ENCODE measurements at places on chromosomes 1 and 21.

GRCh38 chr21:45424854-45425795 is 20.2 kb downstream of the COL18A1 start:
- no peak for DNase-seq

- DNase-seq: no peak
Measured at GRCh38 chr1:32954168-32954567, 10.4 kb downstream of the RNF19B start.

DNA sequence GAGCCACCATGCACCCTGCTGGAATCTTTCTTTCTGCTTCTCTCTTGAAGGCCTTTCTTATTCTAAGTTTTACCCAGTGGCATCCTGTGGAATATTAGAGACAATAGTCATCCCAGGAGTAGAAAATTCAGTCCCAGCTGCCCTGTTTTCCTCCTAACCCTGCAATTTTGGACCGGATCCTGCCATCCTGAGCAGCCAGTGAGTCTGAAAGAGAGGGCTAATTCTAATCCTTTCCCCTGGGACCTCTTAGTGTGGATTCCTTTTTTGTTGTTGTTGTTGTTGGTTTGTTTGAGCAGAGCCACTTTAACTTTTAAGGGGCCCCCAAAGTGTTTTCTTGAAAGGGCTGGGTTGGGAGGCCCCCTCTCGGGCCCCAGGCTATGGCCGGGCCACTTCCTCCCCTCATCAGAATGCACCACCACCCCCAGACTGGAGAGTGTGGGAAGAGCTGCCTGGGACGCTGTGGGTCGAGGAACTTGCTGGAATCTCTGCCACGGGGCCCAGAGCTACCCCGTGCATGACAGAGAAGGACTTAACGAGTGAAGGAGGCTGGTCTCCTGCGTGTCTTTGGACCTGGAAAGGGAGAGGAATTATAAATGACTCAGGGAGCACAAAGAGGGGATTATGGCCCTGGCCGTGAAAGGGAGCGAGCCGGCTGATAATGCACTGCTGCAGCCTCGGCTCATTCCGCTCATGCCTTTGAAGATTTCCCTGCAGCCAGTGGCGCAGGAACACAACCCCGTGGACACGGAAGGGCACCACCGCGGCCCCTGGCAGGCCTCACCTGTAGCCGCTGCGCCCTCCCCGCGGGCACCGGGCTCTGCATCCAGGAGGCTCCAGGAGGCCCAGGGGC is 81.0 kb upstream of the AKT3 start:
- no peak for DNase-seq

DNA sequence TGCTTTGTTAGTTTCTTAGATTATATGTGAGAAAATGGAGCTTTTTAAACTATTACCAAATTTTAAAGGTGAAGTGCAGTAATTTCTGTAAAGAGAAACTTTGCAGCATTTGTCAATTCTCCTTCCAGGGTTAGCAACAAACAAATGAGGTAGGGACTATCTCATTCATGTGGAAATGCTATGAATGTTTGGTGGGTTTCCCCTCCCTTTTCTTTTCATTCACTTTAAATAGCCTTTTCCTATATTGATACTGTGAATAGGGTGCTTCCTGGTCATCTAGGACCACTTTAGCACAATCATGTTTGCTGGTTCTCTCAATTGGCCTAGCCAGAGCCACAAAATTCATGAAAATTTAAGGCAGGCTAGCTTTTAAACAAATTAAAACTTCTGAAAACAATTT is 20.6 kb downstream of the ZBTB37 start:
- DNase-seq: no peak

DNA sequence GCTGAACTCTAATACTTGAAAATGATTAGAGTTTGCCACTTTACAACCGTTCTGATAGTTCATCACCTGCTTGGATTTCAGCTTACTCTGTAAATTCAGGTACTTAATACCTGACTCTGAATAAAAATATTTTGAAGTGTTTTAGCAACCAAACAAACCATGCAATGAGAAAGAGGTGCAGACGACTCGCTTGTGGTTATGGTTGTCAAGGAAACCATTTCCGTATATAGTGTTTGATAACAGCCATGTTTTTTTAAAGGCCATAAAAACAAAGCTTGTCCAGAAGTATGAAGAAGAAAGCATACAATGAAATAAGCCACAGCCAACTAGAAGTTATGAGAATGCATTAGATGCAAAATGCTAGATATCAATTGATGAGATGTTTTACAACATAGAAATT is 167.2 kb upstream of the HMCN1 start:
- DNase-seq: peak; percentile 81

DNA sequence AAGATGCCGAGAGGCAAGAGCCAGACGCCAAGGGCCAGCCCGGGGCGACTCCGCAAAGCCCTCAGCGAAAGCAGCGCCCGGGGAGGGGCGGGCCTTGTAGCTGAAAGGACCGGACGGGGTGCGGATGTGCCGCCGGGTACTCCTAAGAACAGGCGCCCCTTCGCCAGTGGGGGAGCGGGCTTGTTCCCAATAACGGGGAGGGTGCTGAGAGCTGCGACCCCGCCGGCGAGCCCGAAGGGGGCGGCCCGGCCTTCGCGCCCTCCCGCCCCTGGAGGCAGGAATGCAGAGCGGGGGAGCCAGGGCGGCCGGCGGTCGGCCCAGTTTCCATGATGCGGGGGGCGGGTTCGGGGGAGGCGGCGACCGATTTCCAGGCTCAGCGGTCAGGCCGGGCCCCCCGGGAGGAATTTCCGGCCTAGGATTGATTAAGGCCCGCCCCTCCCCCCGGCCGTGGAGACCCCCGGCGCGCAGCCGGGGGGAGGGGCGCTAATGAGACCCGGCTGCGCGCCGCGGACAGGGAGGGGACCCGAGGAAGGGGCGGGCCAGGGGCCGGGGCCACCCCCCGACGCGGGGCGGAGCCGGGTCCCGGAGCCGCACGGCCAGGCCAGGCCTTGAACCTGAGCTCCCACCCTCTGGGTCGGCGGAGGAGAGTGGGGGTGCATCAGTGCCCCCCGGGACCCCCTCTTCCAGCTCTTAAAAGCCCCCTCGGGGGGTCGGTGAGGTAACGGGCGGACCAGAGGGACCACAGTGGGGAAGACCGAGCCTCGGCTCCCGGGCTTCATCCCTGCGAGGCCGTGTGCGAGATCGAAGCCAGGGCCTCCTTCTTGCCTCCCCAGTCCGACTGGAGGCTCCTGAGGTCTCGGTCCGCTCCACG is 898 bp upstream of the TMEM200B start:
- no peak for DNase-seq

DNA sequence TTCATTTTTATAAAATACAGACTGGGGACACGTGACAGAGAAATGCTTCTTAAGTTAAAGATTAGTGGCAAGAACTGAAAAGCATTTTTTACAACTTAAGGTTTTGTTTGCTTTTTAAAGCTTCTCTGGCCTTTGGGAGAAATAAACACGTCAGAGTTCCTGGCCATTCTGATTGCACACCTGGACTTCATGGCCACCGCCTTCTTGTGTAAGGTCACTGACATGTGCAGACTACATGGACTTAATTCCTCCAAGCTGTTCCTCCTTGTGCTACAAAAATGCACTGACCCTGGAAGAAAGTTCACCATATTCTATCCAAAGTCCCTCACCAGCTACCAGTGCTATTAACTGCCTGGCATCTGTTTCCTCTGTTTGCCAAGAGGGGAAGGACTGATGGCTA is 56.1 kb downstream of the GADD45A start:
- DNase-seq: no peak

GRCh38 chr1:162070094-162070748 is 730 bp downstream of the NOS1AP start:
- peak; percentile 65 for DNase-seq

DNA sequence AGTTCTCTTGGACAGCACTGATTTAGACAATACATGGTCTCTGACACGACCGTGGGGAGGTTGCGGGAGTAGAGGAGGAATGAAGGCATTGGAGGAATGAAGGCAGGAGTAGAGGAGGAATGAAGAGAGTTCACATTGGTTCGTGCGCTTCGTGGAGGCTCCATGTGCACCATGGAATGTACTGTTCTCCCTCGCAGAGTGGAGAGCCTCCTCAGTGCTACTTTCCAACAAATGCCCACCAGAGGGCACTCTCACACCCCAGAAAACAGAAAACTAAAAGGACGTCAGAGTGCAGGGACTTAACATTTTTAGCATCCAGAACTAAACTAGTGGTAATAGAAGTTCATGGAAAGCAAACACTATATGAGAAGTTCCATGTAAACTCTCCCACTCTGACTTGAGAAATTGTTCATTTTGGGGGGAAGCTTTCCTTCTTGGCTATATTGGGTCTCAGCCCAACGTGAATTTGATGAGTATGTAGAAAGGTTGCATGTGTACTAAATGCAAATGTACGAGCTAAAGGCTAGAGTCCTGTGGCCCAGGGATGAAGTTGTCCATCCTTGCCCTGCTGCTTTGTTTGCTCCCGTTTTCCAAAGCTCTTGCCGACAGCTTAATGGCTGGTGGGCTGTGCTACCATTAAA is 211.6 kb downstream of the LMX1A start:
- DNase-seq: peak; percentile 72

Data from NCI-H2081 (cell line).